Activated T-cell treated with anti-CD3 and anti-CD28 coated beads, Interleukin-2, amount 50 U/mL, for 1 hour (primary cell): ENCODE measurements at places on chromosomes 12 and 14.
A peak's percentile ranks its signal among the peaks of the same experiment; 100 is the strongest.

GRCh38 chr12:32448586-32448985, 49.2 kb downstream of the FGD4 start:
- no peak for DNase-seq

DNA sequence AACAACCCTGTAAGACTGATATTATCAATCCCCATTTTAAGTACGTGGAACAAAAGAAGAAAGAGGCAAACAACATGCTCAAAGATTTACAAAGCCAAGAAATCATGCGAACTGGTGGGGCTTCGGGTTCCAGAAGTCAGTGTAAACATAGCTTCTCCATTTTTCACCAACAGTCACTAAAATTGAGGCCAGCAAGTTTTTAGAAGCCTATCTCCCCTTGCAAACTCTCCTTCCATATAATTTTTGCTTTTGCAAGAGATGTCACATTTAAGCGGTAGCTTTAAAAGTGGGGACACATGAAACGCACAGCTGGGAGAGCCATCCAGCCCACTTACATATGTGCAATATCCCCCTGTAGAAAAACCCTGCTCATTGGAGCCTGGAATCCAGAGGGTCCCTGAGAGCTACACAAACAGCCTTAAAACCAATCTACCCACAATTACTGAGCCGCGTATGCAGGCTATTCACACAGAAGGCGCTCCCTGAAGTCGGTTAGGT, 797 bp downstream of the SLC11A2 start:
- DNase-seq, result no peak

DNA sequence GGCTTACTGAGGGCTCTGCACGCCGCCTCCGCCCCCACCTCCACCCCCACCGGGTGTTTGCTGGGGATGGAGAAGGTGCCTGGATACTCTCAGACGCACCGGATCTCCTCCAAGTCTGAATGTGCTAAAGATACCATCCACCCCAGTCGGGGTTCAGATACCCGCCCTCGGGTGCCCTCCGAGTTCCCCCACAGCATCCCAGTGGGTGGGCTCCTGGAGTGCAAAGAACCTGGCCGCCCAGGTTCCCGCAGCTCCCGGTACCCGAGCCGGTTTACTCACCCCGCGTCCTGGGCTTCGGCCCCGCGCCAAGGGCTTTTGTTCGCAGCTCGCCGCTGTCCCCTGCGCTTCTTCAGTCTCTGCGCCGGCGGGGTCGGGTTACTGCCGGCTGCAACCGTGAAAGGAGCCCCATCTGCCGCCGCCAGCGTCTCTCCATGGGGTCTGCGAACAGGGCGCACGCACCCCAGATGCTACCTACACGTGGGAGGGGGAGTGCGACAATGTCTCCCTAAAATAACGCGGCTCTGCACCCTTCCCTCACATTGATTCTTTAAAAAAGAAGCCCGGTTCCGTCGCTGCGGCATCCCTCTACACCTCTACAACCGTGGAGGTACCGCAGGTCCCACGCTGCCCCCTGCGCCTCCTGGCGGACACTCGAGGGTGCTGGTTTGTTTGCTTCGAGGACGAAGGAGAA, at the start of gene CCDC177:
CCDC177 (minus strand) TSS at position 609 of the 691 bp plus-strand sequence. CDS start 1,249 bp downstream, outside the sequence.
- peak; percentile 79 for DNase-seq

DNA sequence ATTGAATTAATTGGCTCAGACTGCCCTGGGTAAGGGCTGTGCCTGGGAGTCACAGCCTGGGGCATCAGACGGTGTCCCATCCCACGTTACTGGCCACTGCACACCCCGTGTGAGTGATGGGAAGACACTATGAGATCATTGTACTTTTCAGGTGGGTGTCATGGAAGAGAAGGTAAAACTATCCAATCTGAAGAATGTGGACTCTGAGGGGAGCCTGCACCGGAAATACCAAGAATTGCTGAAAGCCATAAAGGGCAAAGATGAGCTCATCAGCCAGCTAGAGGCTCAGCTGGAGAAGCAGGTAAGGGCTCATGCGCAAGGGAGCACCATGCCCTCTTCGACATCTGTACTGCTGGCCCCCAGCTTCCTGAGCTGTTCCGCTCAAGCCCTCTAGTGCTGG, 24.0 kb downstream of the PLEKHH1 start:
- DNase-seq, result no peak

GRCh38 chr12:130435826-130436225, 98.1 kb downstream of the PIWIL1 start:
- no peak for DNase-seq

DNA sequence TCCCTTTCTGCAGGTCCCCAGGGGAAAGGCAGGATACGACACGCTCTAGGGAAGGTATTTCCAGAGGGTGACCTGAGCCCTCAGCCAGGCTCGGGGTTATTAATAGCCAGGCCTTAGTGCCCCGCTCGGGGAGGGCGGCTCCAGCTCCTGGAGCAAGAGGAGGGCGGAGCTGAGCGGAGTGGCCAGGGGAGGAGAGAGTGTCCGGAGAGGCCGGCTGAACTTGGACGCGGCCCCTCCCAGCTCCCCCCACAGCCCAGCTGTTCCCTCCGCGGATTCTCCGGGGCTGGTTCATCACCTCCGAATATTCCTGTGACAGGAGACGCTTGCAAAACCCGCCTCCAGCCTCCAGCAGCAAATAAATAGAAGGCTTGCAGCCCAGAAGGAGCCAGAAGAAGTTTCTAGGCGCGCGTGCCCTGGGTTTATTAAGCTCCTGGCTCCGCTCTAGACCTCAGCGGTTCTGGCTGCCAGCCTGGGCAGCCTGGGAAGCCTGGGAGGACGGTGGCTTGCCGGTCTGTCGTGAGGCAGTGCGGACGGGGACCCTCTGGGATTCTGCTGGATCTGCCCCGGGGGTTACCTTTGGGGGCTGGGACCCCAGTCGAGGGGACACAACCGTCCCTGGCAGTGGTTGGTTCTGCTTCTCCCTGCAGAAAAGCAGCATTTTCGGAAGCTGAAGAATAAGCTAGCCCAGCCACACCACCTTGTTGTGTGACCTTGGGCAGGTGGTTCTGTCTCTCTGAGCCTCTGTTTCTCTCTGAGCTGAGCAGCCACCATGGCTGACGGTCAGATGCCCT, at the start of gene HSPB8:
HSPB8 (plus strand) TSS at position 388 of the 791 bp plus-strand sequence; CDS start at position 770, 382 bp downstream.
- no peak for DNase-seq

DNA sequence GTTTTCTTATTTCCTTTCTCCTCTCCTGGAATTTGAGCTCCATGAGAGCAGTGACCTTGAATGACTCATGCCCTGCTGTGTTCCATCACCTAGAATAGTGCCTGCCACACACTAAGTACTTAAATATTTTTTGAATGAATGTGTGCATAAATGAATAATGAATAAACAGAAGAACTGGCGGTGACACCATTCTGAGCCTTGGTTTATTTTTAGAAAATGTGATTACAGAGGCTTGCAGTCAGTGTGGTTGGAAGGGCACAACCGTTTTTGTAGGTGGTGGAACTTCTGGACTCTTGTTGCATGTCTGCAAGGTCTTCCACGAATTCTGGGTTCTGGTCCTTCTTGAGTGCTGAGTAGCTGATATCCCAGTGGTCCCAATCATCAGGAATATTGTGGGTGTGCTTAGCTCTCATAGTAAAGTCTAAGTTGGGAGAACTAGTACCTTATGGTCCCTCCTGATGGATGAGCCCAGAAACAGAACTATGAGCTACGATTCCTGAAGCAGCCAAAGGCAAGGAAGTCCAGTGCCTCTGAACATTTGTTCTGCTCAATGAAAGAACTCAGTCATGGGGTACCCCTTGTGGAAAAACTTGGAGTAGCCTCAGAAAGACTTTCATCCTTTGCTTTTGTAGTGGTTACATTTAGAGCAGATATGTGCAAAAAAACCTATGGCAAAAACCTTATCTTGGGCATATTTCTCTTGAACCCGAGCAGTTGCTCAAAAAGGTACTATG, 28.8 kb upstream of the BHLHE41 start:
- DNase-seq, result no peak

GRCh38 chr14:103315351-103315911, 18.6 kb upstream of the EIF5 start:
- no peak for DNase-seq

DNA sequence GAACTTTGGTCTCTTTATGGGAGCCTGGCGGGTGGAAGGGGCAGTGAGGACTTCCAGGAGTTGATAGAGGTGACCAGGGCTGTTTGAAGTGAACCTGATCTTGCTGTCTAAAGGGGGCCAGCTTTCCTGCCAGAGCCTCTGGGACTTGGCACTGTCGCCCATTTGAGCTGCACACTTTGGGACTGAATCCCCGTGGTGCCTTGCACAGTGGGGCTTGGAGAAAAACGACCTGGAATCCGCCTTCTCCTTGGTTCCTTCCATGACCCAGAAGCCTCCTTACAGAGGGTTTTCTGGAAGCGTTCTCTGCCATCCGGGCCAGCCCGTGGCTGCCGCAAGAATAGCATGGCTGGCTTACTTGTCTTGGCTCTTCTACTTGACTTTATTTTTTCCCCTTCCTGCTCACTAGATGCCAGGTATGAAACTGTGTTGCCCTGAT, 2.0 kb downstream of the RFLNA start:
- DNase-seq, result no peak
